ENCODE measurements at places on chromosomes 7 and 10. TPM values are rescaled to one million over a fixed set of nuclear protein-coding genes. Genes with fewer than 3 reads are reported as not detected.

DNA sequence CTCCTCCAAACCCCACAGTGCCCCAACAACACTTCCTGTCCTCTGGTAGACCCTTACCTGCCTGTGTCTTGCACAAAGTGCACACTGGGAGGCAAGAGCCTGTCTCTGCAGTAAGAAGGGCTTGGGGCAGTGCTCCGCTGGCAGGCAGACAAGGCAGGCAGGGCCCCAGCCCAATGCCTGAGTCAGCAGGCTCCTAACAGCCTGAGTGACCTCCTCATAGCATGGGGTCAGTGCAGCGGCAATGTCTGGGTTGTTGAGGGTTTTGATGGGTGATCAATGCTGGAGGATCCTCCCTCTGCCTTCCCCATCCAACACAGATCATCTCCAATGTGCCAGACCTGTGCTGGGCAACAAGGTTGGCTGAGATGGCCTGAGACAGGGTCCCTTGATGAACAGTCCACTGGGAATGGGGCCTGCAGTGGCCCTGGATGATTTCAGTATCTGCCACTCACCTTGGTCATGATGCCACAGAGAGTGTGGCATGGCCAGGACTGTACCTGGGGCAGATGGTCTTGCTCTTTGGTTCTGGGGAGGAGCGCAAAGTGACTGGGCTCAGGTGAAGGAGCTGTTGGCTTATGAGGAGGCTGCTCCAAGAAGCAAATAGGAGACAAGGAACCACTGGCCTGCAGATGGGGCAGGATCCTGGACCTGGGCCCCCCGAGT is 55.6 kb upstream of the CAMK2B start:
- no peak for DNase-seq

Gene VAX1
- total RNA-seq, result not detected

Gene TCERG1L
- total RNA-seq, result not detected

GRCh38 chr7:46226860-46227259 is 305.8 kb upstream of the IGFBP3 start:
- no peak for DNase-seq

DNA sequence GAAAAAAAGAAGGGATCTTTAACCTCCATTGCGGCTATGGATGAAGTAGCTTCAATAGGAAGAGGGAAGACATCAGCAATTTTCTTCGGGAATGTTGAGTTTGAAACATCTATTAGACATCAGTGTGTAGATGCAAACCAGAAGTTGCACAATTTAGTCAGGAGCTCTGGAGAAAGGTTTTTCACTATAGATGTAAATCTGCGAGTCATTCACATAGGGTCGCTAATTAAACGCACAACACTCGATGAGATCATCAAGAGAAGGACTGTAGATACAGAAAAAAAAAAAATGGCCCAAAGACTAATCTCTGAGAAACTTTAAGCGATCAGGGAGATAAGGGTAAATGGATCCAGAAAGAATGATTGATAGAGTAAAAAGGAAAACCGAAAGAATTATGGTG is 61.7 kb upstream of the TES start:
- DNase-seq, result no peak
